ENCODE measurements at places on chromosomes 7 and 10.

DNA sequence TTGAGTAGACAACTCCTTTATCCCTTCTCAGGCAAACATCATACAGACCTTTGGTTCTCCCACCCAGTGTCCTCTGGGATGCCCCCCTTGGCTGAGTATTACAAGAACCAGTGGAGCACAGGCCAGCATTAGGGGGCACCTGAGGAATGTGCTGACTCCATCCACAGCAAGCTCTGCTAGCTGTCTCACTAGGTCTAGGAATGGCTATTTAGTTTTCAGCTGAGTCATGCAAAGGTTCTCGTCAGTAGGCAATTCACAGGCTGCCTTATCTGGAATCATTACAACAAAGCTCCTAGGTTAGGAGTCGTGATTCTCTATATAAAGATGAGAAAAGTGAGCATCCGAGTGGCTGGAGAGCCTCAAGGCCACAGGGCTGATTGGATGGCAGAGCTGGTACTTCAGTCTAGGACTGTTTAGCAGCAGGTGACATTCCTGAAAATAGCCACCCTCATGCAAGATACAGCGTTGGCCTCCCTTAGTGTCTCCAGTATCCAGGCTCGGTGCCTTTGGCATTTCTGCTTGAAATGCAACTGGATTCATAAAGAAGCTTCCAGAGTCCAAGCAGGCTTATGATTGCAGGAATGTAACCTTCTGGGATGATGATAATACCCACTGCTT, 75.8 kb downstream of the CDCA7L start:
- no peak overlapping the region for H3K27ac ChIP-seq
- no peak overlapping the region for H3K4me3 ChIP-seq
- DNase-seq: no peak
- no peaks in the 10 kb centered on the region for H3K4me1 ChIP-seq
- no peaks in the 10 kb centered on the region for H3K36me3 ChIP-seq

DNA sequence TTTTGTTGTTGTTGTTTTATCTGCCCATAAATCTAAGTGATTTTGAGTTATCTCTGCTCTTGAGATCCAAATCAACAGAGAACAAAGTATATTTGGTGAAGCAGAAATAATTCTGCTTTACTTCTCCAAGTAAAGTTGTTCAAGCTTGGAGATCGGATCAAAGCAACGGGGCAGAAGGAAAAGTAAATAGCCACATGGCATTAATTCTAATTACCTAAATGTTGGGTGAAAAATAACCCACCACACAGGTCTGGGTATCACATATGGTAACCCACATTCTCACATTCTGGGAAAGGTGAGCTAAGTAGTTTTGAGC, 3.1 kb downstream of the NRP1 start:
- H3K27ac ChIP-seq: no peak overlapping the region
- no peak for DNase-seq
- H3K4me3 ChIP-seq: no peak overlapping the region
- H3K36me3 ChIP-seq: no peaks in the 10 kb centered on the region
- H3K4me1 ChIP-seq: peaks cover 22% of the 10 kb centered on the region

GRCh38 chr7:50121286-50121685, 28.2 kb upstream of the ZPBP start:
- H3K27me3 ChIP-seq: peaks cover 18% of the 10 kb centered on the region
- DNase-seq: no peak
- H3K4me3 ChIP-seq: no peak overlapping the region

DNA sequence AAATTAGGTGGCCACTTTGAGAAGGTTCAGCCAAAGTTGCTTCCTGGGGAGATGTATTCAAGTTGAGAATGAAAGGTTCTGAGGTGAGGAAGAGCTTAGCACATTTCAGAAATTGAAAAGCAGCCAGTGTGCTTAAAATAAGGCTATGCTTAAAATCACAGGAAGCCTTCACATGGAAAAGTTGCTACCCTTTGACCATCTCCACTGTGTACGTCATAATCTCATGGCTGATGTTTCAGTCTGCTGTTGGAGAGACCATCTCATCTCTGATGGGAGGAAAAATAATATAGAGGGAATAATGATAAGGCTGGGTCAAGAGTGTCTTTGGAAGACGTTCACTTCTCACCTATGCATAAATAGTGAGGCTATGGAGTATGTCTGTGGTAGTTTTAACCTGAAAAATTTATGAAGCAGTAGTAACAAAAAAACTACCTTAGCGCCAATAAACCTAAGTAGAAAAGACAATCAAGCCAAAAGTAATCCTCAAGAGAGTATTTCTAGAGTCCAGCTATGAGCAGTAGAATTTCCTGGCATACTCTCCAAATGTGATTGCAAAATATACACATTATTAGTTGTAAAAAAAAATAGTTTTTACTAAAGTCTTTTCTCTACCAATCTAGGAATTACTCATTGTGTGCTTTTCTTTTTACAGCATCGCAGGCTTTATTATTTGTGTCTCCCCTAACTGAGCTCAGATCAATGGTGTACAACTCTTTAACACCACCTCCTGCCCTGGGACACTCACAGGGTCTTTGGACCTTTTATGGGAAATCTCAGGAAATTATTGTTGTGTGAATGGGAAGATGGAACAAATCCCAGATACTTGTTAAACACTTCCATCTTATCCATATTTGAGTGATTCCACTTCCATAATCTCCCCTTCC, 435.2 kb upstream of the LRGUK start:
- no peak overlapping the region for H3K27ac ChIP-seq
- peaks cover 3% of the 10 kb centered on the region for H3K4me1 ChIP-seq
- H3K4me3 ChIP-seq: no peak overlapping the region
- DNase-seq: no peak

GRCh38 chr10:76388321-76389023, 957.0 kb downstream of the LRMDA start:
- H3K36me3 ChIP-seq: no peaks in the 10 kb centered on the region
- H3K4me1 ChIP-seq: no peaks in the 10 kb centered on the region
- no peaks in the 10 kb centered on the region for H3K27me3 ChIP-seq
- H3K4me3 ChIP-seq: no peak overlapping the region
- DNase-seq: no peak

GRCh38 chr7:105268511-105269392, 120.0 kb downstream of the SRPK2 start:
- DNase-seq: no peak
- H3K27ac ChIP-seq: peak overlapping the region; percentile 94
- no peaks in the 10 kb centered on the region for H3K27me3 ChIP-seq
- peaks cover 2% of the 10 kb centered on the region for H3K36me3 ChIP-seq
- peaks cover 50% of the 10 kb centered on the region for H3K4me1 ChIP-seq

GRCh38 chr10:124450012-124450782, at the start of gene NKX1-2:
Gene NKX1-2, minus strand, starts transcription at chr10:124450035. Its CDS starts 92 bp downstream, at chr10:124449943.
- H3K27ac ChIP-seq: no peak within 1 kb of the TSS
- H3K27me3 ChIP-seq: peaks cover 85% of the 10 kb centered on the region
- H3K4me1 ChIP-seq: peaks cover 18% of the 10 kb centered on the region
- no peak for DNase-seq

DNA sequence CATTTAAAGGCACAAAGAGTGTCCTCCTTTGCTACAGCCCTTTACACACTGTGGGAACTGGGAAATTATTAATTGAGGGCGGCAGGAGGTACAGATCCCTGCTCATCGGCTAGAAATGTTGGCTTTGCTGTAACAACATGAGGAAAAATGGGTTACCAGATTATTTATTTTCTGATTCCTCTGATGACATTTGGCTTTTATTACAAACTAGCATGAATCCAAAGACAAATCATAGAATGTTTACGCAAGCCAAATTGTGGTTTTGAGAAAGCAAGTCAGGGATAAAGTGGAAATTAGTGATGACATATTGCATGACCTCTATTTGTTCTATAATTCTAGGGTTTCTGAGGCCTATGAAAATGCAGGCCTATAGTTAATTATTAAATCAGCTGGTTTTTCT, 126.1 kb upstream of the TMEM196 start:
- no peaks in the 10 kb centered on the region for H3K27me3 ChIP-seq
- no peak overlapping the region for H3K27ac ChIP-seq
- H3K36me3 ChIP-seq: no peaks in the 10 kb centered on the region
- H3K4me1 ChIP-seq: no peaks in the 10 kb centered on the region

GRCh38 chr7:73519867-73520672, 2.0 kb downstream of the BAZ1B start:
- peaks cover 47% of the 10 kb centered on the region for H3K4me1 ChIP-seq
- peak overlapping the region; percentile 94 for H3K27ac ChIP-seq
- H3K27me3 ChIP-seq: no peaks in the 10 kb centered on the region

DNA sequence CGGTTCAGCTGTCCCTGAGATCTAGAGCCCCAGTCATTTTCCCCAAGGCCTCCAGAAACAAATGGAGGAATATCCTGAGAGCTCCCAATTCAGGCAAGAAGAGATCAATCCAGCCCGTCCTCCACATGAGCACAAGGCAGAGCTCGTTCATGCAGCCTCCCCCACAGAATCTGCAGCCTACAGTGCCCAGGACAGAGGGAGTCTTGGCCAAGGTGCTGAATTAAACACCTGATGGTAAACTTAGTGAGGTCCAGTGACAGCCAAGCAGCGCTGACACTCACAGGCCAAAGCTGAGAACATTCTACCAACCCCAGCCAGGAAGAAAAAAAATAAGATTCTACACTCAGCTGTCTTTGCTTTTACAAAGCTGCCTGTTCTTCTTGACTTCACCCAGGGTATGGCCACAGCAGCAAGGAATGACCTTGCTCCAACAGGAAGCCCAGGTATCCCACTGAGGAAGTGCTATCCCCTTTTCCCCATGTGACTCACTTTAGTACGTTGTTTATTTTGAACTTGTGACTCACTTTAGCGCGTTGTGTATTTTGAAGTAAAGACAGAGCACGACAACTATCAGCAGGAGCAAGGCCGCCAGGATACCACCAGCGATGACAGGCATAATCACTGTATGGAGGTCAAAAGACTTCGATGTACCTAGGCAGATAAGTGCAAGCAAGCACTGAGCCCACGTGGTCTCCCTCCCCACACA, 4.4 kb upstream of the CUZD1 start:
- no peak overlapping the region for H3K4me3 ChIP-seq
- no peaks in the 10 kb centered on the region for H3K27me3 ChIP-seq
- H3K4me1 ChIP-seq: no peaks in the 10 kb centered on the region
- DNase-seq: no peak

DNA sequence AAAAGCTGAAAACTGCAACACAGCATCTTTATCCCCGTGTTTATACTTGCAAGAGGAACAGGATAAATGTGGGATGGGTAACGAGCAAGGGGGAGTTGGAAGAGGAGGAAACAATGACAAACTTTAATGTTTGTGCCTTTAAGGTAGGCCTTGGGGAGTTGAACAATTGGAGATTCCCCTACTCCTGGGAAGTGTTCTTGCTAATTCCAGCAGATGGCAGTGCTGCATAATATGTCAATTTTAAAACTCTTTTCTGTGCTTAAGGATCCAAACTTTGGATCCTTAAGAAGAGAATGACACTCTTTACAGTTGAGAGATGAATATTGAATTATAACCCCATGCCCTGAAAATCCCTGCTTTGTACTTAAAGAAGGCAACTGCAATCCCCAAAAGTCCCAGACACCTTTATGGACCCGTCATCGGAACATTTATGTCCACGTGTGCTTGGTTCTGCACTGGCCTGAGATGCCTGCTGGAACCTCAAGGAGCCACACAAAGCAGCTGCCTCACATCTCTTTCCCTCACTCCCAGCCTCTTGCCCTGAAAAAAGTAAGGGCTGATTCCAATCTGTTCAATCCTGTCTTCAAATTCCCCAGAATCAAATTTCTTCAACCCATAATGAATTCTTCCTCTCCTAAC, 12.0 kb downstream of the IFIT5 start:
- H3K4me1 ChIP-seq: peaks cover 3% of the 10 kb centered on the region
- H3K4me3 ChIP-seq: no peak overlapping the region
- H3K27me3 ChIP-seq: peaks cover 14% of the 10 kb centered on the region
- H3K27ac ChIP-seq: no peak overlapping the region
- no peak for DNase-seq
- H3K36me3 ChIP-seq: peaks cover 3% of the 10 kb centered on the region

GRCh38 chr10:76202777-76203176, 771.4 kb downstream of the LRMDA start:
- no peak for DNase-seq
- H3K4me1 ChIP-seq: no peaks in the 10 kb centered on the region
- H3K27ac ChIP-seq: no peak overlapping the region
- H3K4me3 ChIP-seq: no peak overlapping the region
- H3K27me3 ChIP-seq: no peaks in the 10 kb centered on the region

- H3K27me3 ChIP-seq: peaks cover 38% of the 10 kb centered on the region
- H3K4me3 ChIP-seq: no peak overlapping the region
- peaks cover 7% of the 10 kb centered on the region for H3K36me3 ChIP-seq
- H3K4me1 ChIP-seq: peaks cover 7% of the 10 kb centered on the region
- DNase-seq: no peak
Observed at GRCh38 chr10:47452495-47453140, 31.3 kb downstream of the ANXA8 start.

GRCh38 chr10:83908506-83908905, 230.8 kb upstream of the GHITM start:
- no peak overlapping the region for H3K4me3 ChIP-seq
- H3K4me1 ChIP-seq: no peaks in the 10 kb centered on the region
- peaks cover 7% of the 10 kb centered on the region for H3K27me3 ChIP-seq
- H3K27ac ChIP-seq: no peak overlapping the region
- no peaks in the 10 kb centered on the region for H3K36me3 ChIP-seq

DNA sequence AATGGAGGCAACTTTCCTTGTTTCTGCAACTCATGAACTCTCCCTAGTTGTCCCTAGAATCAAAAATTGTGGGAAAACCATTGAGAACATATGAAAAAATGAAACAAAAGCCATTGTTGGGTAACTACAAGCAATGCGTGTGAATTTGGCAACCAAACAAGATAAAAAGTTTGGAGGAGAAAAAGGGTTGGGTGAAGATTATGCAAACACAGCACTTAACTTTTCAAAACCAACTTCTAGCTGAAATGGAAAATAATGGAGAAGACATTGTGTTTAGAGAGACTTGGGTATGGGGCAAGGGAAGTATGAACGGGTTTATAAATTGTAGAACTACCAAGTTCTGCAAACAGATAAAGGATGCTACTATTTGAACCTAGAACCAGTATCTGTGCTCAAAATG, 89.0 kb upstream of the SVIL start:
- H3K27me3 ChIP-seq: no peaks in the 10 kb centered on the region
- H3K36me3 ChIP-seq: peaks cover 5% of the 10 kb centered on the region
- DNase-seq: no peak
- peak overlapping the region; percentile 37 for H3K27ac ChIP-seq

- no peaks in the 10 kb centered on the region for H3K4me1 ChIP-seq
- H3K4me3 ChIP-seq: no peak overlapping the region
- peaks cover 20% of the 10 kb centered on the region for H3K27me3 ChIP-seq
- H3K27ac ChIP-seq: no peak overlapping the region
Observed at GRCh38 chr7:56174346-56174874, 58.2 kb upstream of the NUPR2 start.

DNA sequence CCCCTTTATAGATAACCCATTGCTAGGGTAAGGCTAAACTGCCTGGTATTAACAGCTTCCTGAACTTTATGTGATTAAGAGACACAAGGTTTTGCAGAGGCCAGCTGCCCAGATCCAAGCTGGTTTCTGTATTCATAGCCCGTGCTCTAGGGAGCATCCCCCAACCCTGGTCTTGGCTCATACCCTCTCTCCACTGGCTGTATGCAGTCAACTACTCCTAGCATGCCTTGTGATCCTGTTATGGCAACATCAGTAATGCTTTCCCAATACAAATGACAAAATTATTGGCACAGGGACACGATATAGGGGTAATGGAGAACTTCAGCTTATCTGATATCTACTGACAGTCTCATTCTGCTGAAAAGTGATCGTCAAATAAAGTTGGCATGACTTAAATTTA, 202.8 kb upstream of the MKLN1 start:
- peak overlapping the region; percentile 3 for H3K27ac ChIP-seq
- no peaks in the 10 kb centered on the region for H3K27me3 ChIP-seq
- H3K36me3 ChIP-seq: peaks cover 2% of the 10 kb centered on the region
- no peak overlapping the region for H3K4me3 ChIP-seq
- DNase-seq: no peak
- peaks cover 12% of the 10 kb centered on the region for H3K4me1 ChIP-seq

Data from T-helper 17 cell (primary cell).